ENCODE measurements at places on chromosomes 2 and 18. TPM values are rescaled to one million over a fixed set of nuclear protein-coding genes. Genes with fewer than 3 reads are reported as not detected.

DNA sequence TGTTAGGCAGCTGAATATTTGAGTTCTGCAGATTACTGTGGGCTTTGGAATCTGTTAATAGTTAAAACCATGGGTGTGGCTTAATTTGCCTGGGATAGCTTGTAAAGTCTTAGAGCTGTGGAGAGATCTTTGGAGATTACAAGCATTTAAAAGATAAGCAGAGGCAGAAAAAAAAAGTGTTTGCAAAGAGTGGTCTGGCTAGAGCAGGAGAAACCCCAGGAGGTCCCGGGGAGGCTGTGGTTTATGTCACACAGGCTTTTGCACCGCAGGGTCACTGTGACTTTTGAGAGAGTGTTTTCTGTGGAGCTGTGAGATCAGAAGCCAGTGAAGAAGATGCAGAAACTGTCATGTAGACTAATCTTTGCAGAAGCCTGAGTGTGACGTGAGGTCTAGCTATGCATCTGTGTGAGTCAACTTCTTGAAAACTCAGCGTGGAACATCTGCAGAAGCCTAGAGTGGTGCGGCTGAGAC is 49.0 kb downstream of the SETBP1 start:
- peaks cover 2% of the 10 kb centered on the region for H3K36me3 ChIP-seq
- H3K4me1 ChIP-seq = peaks cover 6% of the 10 kb centered on the region
- no peaks in the 10 kb centered on the region for H3K27me3 ChIP-seq
- no peak overlapping the region for H3K4me3 ChIP-seq
- DNase-seq = no peak

- H3K4me1 ChIP-seq = no peaks in the 10 kb centered on the region
- H3K27me3 ChIP-seq = no peaks in the 10 kb centered on the region
- H3K36me3 ChIP-seq = no peaks in the 10 kb centered on the region
- H3K4me3 ChIP-seq = peak overlapping the region; percentile 82
- peak overlapping the region; percentile 68 for H3K27ac ChIP-seq
Measured at GRCh38 chr18:13217466-13217961, 1.0 kb upstream of the LDLRAD4 start.

GRCh38 chr2:45982096-45982495 is 315.1 kb upstream of the EPAS1 start:
- H3K4me1 ChIP-seq = no peaks in the 10 kb centered on the region
- H3K4me3 ChIP-seq = no peak overlapping the region
- DNase-seq = no peak
- H3K27ac ChIP-seq = no peak overlapping the region

DNA sequence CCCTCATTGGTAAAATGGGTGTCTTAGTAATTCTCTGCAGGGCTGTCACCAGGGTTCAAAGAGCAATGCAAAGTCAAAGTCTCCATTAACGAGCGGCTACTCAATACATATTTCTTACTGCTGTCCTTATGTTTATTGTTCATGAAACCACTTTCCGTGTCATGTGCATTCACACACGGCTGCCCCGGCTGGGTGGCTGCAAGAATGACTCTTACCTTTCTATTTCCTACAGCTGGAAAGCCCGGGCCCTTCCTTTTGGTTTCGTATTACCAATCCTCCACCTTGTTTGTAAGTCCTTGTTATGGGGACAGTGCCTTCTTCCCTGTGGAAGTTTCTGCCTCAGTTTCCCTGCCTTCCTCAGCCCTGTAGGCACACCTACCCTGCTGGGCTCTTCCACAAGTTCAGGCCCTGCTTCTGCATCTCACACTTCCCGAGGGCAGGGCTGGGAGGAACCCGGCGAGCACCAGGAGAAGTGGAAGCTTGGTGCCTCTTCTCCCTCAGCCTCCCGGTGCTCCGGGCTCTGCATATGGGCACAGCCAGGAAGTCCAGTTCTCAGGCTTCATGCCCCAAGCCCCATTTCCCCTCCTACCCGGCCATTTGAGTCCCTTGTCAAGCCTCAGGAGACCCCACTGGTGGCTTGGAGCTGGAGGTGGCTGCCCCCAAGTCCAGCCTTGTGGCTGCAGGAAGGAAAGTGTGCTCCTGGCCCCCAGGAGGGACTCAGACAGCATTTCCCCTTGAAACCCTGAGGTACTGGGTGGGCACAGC is 18.7 kb upstream of the ACKR3 start:
- H3K27me3 ChIP-seq = no peaks in the 10 kb centered on the region
- DNase-seq = no peak
- no peaks in the 10 kb centered on the region for H3K36me3 ChIP-seq
- no peaks in the 10 kb centered on the region for H3K4me1 ChIP-seq

GRCh38 chr2:181308766-181309515 is 148.2 kb upstream of the ITGA4 start:
- no peaks in the 10 kb centered on the region for H3K27me3 ChIP-seq
- H3K36me3 ChIP-seq = no peaks in the 10 kb centered on the region
- DNase-seq = no peak
- H3K27ac ChIP-seq = no peak overlapping the region

GRCh38 chr2:219392754-219393153 is 5.0 kb upstream of the DNPEP start:
- no peak for DNase-seq
- H3K4me1 ChIP-seq = no peaks in the 10 kb centered on the region
- H3K36me3 ChIP-seq = no peaks in the 10 kb centered on the region
- H3K4me3 ChIP-seq = no peak overlapping the region
- no peaks in the 10 kb centered on the region for H3K27me3 ChIP-seq

- no peak overlapping the region for H3K4me3 ChIP-seq
- DNase-seq = no peak
- no peaks in the 10 kb centered on the region for H3K4me1 ChIP-seq
Measured at GRCh38 chr18:76988827-76989646, 143.5 kb downstream of the MBP start.

DNA sequence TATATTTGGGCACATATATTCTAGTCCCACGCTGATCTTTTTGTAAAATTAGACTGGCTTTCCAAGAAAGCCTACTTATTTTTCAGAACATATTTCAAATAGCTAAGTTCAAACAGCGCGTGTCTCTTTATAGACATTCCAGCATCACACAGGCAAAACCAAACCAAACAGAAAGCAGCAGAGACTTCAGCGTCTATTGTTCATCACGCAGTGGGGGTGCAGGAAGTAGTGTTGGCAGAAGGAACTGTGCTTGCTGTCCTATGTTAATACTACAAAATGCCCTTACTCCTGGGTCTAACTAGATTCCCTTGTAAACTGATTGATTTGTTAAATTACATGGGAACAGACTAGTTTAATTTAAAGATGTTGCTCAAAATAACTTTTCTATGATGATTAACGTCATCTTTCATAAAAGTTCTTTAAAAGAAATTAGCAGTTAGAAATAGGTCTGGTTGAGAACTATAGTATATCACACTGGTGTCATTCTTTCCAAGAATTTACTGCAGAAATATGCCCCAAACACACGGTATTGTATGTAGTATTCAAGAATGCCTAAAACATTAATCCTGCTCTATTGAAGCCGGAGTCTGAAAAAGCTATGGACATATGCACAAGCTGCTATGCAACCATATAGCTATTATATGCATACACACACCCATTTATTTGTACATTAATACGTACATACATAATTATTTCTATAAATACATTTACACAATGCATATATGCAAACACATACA is 436.3 kb downstream of the CBLN2 start:
- no peak overlapping the region for H3K4me3 ChIP-seq
- no peaks in the 10 kb centered on the region for H3K36me3 ChIP-seq
- no peaks in the 10 kb centered on the region for H3K27me3 ChIP-seq
- H3K27ac ChIP-seq = no peak overlapping the region
- DNase-seq = no peak

DNA sequence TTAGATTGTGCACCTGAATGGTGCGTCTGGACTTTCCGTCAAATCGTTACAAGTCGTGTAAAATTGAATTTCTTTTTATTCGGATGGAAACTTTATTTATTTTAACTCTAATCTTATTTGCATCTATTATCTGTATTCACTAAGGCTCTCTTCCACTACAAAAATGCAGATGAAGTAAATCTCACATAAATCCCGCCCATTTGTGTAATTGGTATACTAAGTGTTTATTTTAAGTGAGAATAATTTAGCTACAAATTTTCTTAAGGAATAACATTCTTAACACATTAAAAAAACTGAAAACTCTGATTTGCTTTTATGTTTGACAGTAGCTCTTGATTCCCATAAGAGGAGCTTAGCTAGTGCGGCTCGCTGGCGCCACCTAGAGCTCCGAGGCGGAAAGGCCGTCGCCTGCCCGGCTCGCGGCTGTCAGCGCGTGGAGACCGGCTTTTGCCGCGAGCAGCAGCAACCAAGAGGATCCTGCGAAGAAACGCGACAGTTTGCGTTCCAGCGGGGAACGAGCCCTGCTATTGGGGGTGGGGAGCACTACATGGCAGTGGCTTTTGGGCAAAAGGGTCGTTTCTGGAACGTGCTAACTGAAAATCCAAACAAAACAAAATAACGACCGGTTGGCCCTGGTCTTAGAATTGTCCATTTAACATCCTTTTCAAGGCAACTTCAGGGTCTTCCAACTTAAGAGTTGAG is 6.7 kb downstream of the SP9 start:
- peaks cover 1% of the 10 kb centered on the region for H3K27me3 ChIP-seq
- DNase-seq = peak; percentile 89
- H3K4me1 ChIP-seq = no peaks in the 10 kb centered on the region
- H3K36me3 ChIP-seq = no peaks in the 10 kb centered on the region
- no peak overlapping the region for H3K4me3 ChIP-seq
- H3K27ac ChIP-seq = no peak overlapping the region

DNA sequence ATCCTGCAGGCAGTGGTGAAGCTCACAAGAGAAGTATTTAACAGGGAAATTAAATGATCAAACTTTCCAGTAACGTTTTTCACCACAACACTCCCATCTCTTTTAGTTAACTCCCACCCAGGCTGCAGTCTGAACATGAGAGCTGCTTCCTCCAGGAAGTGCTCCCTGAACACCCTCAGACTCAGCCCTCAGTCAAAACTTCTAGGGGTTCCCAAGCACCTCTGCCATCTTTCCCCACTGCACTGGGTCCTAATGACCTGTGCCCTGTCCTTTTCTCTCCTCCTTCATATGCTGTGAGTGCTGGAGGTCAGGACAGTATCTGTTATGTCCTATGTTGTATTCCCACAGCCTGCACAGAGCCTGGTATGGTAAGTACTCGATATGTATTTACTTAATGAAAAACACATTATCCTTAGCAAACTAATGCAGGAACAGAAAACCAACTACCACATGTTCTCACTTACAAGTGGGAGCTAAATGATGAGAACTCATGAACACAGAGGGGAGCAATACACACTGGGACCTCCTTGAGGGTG is 49.2 kb upstream of the ASPRV1 start:
- H3K4me1 ChIP-seq = no peaks in the 10 kb centered on the region
- H3K36me3 ChIP-seq = no peaks in the 10 kb centered on the region
- H3K27ac ChIP-seq = no peak overlapping the region
- H3K4me3 ChIP-seq = no peak overlapping the region
- no peaks in the 10 kb centered on the region for H3K27me3 ChIP-seq
- no peak for DNase-seq

DNA sequence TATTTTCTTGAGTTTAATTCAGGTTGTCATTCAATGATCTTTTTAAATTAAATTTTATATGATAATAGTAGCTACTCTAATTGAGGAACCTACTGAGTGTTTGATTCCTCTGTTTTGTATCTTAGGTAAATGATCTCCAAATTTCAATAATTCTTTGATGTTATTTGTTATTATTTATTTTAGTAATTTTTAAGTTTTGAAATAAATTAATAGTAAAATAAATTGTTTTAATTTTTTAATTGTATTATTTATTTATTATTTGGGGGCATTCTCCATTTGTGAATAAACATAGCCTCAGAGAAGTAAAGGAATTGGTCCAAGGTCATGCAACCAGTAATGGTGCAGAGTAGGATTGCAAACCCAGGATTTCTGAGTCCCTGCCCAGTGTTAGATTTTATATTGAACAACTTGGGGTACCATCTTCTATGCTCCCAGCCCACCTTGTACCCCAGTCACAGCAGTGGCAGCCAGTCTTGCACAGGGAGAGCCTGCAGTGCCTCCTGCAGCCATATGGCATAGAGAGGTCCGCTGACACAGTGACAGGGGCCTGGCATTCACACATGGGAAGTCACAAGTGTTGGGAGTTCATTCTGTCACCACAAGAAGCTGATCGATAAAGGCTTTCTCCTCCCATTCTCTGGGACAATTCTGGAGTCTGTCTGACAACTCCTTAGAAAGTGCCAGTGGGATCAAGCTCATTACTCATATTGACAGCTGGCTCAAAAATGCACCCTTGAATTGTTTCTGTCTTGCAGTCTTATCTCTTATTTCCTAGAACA is 110.0 kb upstream of the ETAA1 start:
- peaks cover 4% of the 10 kb centered on the region for H3K4me1 ChIP-seq
- no peak overlapping the region for H3K4me3 ChIP-seq
- no peak overlapping the region for H3K27ac ChIP-seq
- DNase-seq = no peak
- no peaks in the 10 kb centered on the region for H3K27me3 ChIP-seq

- DNase-seq = no peak
- no peak overlapping the region for H3K4me3 ChIP-seq
- no peaks in the 10 kb centered on the region for H3K36me3 ChIP-seq
- H3K27ac ChIP-seq = no peak overlapping the region
Measured at GRCh38 chr2:54588244-54588899, 132.2 kb downstream of the SPTBN1 start.

DNA sequence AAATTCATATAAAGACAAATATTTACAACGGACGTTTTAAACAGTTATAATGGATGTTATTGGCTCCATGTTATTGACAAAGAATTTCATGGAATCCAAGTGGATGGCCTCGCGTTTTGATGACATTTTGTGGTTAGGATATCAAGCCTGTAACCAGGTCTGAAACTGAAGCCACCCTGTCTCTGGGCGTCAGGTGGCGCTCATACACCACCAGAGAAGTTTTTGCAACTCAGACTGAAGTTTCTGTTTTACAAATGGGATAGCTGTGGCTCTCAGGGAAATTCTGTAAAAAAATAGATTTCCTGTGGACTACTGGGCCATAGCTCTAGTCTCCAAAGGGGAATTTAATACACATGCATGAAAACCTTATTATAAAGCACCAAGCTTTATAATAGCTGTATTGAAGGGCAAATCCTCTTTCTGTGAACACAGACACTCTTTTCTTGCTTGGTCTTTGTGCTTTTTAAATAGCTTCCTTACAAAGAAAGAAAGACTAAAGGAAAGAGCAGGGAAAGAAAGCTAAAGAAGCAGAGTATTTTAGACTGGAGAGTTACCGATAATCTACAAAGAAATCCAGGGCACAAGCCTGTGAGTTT is 86.7 kb downstream of the C18orf54 start:
- DNase-seq = no peak
- H3K27ac ChIP-seq = no peak overlapping the region
- H3K4me1 ChIP-seq = no peaks in the 10 kb centered on the region

Gene UGT1A4
- total RNA-seq = not detected

Gene RTP5
- total RNA-seq = not detected

Gene SERPINB10
- not detected for total RNA-seq

Gene BMPR2
- 103 TPM for total RNA-seq

Gene PTH2R
- not detected for total RNA-seq

Gene MCFD2
- 165 TPM for total RNA-seq

Gene BOK
- total RNA-seq = 6.3 TPM

Gene PRSS56
- total RNA-seq = not detected

Gene RBM43
- 3.7 TPM for total RNA-seq

Gene PARD6G
- total RNA-seq = 4.1 TPM

Gene ABCG8
- total RNA-seq = not detected

Gene CPO
- 0.51 TPM for total RNA-seq
